ENCODE measurements at places on chromosomes 13 and 19.

DNA sequence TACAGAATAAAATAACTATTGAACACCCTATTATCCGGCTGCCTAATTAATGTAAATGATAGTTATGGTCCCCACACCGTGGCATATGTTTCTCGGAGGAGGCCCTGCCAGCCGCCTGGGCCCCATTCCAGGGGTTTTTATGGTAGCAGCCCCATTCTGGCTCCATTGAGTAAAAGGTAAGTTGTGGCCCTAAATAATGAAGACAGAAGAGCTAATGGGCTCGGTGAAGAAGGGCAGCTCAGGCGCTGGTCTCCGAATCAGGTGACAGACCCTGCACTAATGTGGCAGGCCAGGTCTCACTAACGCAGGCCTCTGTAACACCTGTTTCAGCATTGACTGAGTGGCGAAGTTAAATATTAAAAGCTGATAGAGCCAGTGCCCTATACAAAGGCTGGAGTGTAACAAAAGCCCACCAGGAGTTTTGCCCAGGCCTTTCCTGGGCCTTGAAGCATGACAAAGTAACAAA, 19.1 kb downstream of the POP4 start:
- DNase-seq: no peak

DNA sequence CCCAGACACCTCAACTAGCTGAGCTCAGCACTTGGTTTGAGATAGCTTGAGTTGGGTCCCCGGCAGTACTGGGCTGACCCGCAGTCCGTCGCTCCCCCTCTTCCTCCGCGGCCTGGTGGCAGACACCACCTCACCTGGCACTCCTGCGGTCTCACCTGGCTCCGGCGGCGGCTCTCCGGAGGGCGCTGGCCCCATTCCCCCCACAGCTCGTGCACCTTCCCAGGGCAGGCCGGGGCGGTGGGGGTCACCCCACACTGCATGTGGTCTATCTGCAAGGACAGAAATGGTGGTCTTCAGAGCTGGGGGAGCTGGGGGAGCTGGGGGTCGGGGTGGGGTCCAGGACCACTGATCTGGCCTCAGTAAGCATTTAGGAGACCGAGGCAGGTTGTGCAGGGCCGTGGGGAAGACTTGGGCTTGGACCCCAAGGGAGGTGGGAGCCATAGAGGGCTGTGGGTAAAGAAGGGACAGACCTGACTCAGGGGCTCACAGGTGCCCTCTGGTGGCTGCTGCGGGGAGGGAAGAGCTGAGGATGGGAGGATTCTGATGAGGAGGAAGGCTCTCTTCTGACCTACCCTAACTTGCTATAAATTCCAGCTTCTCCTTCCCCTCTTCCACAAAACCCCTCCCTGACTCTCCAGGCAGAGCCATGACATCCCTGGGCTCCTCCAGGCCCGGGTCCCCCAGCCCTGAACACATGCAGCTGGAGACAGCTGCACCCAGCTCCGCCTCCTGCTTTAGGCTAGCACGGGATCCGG, 6.7 kb upstream of the PLIN4 start:
- peak; percentile 64 for DNase-seq

DNA sequence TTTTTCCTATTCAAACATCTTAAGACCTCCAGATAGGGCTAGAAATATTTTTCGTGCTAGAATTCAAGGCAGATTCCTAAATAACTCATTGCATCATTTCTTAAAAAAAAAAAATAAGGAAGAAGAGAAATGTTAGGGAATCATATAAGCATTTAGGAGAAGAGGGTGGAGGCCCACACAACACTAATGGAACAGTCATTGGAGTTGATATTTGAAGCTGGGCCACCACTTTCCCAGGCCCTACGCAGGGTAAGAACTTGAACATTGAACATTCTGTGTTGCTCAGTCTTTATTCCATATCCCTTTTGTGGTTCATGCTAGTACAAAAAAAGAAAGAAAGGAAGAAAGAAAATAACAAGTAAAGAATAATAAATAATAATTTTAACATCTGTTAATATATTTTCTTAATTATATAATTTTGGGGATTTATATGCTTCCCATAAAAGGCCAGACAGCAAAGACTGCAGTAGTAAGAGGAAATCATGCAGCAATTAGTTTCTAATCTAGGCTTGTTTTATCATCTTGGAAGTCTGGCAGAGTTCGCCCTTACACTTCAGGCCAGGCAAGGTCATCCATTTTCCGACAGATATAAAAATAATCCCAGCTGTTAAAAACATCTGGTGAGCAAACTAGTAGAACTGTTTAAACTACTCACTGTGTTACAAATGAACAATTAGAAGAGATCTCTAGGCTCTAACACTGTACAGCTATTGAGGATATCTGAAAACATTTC, 127.7 kb downstream of the FRY start:
- no peak for DNase-seq

DNA sequence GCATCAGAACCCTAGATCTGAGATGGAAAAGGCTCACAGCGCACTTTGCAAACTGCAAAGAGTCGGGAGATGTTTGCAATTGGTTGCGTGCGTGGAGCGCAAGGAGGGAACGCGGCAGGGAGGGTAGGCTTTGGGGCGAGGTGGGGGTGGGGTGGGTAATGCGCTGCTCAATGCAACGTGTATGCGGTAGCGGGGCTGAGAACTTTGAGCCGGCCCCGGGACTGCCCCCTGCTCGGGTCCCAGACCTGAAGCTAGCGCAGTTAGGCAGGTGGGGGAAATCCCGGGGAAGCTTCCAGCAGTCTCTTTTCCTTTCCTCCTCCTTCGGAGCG, 971 bp downstream of the FOSB start:
- peak; percentile 71 for DNase-seq

Measured in T-cell (primary cell).